ENCODE measurements at places on chromosomes 1 and 21.

DNA sequence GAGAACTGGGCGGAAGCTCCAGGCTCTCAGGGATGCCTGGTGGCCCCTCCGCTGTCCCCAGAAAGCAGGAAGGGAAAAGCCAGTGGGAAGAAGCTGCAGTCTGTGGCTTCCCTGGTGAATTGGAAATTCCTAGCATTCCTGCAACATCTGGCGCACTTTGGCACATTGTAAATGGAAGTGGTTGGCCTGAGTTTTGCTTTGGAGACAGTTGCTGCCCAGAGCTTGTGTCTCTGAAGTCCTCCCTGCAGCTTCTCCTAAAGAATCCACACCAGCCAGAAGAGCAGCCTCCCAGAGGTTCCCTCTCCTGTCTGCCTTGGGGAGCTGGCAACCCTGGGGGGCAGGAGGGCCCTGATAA lies 48.2 kb downstream of the ARHGEF10L start:
- DNase-seq: peak; percentile 81

GRCh38 chr21:34065027-34065426 lies 8.4 kb upstream of the MRPS6 start:
- DNase-seq: no peak

DNA sequence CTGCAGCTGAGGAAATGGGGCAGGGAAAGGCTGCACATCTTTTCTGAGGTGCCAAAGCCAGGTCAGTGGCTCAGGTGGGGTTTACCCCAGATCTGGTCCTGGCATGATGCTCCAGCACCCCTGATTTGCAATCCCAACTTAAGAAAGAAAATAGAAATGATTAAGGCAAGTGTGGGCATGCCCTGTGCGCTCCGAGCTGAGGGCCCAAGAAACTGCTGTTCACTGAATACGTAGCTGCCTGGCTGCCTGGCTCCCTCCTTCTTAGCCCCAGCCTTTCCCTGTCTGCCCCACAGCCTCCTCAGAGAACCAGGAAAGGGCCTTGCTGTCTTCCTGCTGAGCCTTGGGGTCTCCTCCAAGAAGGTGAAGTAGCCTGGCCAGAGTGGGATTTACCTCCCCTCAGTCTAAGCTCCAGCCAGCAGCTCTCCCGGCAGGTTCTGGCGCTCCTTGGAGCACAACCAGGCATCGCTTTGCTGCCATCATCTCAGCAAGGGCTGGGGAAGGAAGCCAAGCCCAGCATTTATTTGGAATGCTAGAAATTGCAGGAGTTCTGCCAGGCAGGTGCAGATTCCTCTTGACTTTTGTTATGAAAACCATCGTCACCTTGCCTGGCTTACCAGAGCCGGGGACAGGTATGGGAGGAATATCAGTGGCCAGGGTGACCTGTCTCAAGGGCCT lies 51.3 kb upstream of the SELENON start:
- DNase-seq: no peak

DNA sequence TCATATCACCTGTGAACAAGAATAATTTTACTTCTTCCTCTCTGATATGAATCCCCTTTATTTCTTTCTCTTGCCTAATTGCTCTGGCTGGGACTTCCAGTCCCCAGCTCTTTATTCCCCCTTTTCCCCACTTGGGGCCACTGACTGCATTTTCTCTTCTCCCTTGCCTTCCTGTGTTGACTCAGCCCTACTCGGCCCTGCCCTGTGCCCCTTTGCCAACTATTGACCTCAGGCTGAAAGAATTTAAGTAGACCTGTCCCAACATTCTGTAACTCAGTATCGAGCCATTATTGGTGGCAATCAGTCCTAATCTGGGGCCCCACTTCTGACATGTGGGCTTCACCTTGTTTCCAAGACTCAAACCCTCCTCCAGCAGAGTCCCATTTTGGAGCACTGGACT lies 60.6 kb upstream of the STUM start:
- DNase-seq: no peak

DNA sequence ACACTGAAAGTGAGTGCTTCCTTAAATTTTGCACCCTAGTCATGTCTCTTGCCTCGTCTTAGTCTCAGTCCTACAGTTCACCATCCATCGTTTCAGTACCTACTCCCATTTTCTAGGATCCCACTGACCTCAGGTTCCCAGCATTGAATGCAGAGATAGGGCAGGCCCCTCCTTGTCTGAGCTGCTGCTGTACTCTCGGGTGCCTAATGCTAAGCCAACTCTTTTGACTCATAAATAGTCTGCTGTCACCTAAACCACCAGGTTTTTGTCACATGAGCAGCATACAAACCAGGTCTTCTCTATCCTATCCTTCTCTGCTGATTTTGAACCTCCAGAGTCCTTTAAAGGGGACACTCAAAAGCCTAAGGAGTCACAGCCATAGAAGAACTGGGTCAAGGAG lies 3.0 kb downstream of the ARHGAP30 start:
- DNase-seq: no peak

Data from H4 (cell line).